ENCODE measurements at places on chromosomes 16 and 17.

DNA sequence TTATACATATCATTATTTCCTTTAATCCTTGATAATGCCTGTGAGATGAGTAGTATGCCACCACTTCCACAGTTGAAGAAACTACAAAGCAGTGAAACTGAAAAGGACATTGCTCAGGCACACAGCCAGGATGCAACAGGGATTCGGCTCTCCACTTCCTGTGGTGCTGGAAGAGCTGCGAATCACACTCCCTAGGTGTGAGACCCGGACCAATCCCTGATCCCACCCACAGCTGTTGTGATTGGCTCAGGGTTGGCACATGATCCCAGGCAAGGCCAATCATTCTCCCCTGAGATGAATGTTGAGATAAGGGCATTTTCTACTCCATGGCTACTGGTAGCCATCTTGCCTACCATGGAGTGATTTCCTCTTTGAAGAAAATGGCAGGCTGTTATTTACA, 218.2 kb downstream of the TMEM114 start:
- DNase-seq = no peak

DNA sequence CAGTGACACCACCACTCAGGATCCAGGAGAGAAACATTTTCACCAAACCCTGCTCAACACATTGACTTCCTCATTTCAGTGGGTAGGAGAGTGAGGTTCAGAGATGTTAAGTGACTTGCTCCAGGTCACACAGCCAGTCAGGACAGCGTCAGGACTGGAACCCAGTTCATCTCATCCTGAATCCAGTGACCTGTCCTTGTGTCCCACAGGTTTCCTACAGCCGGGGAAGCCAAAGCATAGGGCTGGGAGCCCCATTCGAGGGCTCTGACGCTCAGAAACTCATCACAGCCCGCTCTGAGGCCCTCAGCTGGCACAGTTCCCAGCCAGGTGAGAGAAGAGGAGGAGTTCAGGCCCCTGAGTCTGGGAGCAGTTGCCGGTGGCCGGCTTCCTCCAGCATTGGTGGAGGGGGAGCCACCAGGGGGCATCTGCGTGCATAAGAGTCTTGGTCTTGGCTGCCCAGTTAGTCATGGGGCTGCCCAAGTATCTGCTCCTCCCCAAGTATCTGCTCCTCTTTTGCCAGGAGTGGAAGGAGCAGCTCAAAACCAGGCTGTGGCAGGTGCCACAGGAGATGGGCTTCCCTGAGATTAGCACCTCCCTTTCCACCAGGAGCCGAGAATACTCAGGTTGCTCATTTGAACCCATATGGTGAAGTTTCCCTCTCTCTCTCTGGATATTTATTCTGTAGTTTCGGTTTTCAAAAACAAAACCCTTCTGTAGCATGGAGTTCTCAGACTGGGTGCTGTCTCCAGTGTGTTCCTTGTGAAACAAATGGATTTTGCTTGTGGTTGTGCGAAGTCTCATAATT, 56.0 kb downstream of the TNFRSF13B start:
- no peak for DNase-seq

DNA sequence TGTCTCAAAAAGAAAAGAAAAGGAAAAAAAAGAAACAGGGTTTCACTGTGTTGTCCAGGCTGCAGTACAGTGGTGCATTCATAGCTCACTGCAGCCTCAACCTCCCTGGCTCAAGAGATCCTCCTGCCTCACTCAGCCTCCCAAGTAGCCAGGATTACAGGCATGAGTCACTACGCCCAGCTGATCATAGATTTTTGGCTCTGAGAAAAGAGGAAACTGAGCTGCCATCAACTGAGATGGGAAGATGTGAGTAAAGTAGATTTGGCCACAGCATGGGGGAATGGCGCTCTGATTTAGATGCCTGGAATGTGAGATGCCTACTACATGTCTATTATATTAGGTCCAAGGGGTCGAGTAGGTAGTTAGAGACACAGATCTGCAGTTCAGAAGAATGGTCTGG, 5.9 kb upstream of the NAGS start:
- no peak for DNase-seq

- DNase-seq = peak; percentile 27
Measured at GRCh38 chr16:3983081-3983520, 102.6 kb upstream of the CREBBP start.

DNA sequence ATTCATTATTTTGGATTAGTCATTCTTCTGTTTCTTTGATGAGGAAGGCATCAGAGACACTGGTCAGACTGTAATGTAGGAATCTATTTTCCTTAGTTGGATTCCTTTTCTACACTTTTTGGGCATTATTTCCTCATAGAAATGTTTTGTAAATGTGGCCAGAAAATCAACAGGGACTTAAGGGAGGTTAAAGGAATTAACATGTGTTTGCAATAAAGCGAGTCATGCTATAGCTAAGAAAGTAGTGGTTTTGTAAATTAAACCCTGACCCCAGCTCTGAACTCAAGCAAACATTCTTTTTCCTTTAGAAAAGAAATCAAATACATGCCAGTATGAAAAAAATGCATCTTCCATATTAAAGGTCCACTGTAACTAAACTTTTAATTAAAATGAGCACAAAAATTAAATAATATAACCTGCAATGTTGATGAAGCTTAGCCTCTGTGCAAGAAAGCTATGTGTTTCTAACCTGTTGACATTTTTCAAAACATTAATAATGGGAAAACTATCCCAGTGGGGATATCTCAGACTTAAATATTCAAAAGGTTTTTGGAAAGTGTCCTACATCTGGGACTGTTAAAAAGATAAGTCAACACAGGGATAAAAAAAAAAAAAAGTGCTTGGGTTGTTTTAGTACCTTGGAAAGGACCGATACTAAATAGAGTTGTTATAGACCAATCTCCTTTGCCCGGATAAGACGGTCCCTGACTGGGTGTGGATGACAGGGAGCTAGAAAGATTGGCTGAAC, 428.0 kb downstream of the CA10 start:
- no peak for DNase-seq

All from activated gamma-delta T cell treated with Interleukin-2 at 50 U/mL for 16 hours (primary cell).